ENCODE measurements at places on chromosomes 4 and X.

GRCh38 chrX:9352243-9352642 lies 112.6 kb upstream of the TBL1X start:
- no peak for DNase-seq

DNA sequence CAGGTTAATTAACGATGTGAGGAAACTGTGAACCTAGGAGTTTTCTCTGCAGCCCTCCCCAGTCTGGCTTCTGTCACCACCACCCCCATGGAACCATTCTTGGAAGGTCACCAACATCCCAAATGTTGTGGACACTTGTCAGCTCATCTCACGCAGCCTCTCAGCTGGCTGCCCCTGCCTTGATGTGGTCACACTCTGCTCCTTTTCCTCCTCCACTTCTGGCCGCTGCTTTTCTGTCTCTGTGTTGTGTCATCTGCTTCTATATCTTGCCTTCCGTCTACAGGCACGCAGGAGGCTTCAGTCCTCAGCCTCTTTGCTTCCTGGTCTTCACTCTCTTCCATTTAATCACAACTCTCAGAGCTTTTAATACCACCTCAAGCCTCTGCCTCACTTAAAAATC lies 371.5 kb upstream of the SLIT2 start:
- DNase-seq = no peak

GRCh38 chr4:184255361-184255760 lies 37.7 kb upstream of the ENPP6 start:
- DNase-seq = no peak

- DNase-seq = no peak
Observed at GRCh38 chr4:61246034-61246433, 45.9 kb downstream of the ADGRL3 start.

DNA sequence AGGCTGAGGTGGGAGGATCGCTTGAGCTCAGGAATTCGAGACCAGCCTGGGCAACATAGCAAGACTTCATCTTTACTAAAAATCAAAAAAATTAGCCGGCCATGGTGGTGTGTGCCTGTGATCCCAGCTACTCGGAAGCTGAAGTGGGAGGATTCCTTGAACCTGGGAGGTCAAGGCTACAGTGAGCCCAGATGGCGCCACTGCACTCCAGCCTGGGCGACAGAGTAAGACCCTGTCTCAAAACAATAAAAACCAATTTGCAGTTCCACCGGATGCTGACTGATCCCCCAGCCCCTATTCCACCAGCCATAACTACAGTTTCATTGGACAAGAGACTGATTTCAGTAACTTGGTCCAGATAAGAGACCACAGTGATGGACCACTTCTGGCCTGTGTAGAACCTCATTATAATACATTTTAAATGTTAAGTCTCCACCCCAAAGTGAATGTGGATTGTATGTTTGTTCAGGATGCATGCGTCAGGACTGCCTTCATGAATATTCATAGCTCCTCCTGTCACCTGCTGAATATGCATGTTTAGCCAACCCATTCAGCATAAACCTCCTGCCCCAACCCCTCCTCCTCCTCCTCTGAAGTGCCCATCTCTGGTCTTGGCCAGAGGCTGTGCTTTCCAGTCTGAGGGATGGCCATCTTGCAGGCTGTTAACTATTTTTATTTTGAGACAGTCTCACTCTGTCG lies 2.3 kb upstream of the SLBP start:
- no peak for DNase-seq

GRCh38 chr4:142350871-142351270 lies 495.2 kb downstream of the INPP4B start:
- DNase-seq = no peak

- no peak for DNase-seq
Observed at GRCh38 chr4:75099321-75099720, 166.4 kb downstream of the PARM1 start.

GRCh38 chr4:86840858-86841257 lies 8.3 kb downstream of the SLC10A6 start:
- DNase-seq = no peak

- DNase-seq = no peak
Observed at GRCh38 chr4:164169591-164169990, 584.3 kb upstream of the SMIM31 start.

DNA sequence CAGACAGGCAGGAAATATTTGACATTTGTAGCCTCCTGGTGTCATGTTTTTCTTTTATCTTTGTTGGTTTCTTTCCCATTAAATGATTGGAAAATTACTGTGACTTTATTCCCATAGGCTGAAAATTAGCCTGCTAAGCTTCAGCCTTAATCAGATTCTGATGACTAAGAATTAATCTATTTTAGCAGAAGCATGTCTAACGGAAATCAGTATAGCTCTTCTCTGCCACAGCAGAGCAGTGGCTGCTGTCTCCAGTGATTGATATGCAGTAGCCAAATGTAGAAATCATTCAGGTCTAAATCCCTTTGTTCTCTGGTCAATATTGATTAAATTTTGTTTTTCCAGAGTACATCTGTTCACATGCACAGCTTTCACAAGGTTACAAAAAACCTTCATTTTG lies 199.3 kb downstream of the GC start:
- DNase-seq = no peak

DNA sequence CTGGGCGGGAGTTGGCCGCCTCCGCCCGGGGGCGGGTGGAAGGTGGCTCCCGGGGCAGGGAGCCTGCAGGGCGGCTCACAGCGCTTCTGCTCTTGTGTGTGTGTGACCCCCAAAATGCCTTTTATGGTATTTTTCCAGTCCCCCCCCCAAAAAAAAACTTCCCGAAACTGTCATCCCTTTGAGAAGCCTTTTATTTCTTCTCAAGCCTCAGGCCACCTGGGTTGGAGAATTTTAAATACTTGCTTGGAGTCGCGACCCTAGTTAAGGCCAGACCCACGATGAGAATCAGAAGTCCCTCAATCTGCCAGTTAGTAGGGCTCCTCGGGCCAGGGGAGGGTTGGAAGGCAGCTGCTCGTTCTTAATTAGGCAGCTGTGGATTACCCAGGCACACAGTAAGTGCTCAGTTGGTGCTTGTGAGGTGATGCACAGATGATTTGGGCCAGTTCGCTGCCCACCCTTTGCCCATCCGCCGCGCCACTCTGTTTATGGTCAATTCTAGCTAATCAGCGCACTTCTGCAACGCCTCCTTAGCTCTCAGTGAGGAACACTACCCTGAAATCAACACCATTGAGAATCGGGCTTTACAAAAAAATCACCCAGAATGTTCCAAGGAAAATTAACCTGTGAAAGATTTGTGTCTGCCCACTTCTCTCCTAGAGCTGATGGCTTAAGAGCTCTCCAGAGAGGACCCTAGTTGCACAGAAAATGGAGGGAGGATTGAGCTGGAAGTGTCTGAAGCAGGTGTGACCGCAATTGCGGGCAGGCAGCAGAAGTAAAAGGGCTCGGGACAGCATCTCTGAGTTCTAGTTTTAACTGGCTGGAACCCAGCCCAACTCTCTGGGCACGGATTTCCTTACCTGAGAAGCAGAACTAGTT lies 648 bp upstream of the SCD5 start:
- no peak for DNase-seq
